RCC 7860 (cell line): ENCODE measurements at places on chromosomes 2 and 18.

DNA sequence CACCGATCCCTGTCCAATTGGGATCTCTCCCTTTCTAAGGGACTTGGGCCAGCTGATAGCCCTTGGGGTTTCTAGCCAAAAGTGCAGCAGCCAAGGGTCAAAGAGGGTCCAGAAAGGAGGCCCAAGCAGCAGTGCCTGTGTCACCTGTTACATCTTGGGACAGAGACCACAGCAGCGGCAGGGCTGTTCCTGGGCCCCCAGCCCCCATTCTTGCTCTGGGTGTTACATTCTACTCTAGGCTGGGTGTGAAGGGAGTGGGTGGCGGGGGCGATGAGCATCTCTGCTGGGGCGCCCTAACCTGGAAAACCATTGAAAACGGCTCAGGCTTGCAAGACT is 1.2 kb downstream of the PAX3 start:
- DNase-seq: no peak

DNA sequence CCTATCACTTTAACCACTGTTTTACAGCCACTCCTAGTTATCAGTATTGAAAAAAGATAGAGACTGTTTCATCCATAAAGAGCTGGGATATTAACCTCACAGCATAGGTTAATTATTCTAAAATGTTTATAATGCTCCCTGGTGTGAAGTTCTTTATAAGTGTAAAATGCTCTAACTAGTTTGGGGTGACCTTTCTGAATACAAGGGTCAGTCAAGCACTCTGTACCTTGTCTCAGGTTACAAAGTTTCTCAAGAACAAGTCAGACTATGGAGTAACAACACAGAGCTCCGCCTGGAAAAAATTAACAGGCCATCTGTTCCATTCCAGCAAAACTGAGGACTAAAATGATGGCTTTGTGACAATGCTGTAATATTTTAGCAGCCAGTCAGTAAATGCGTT is 107.4 kb downstream of the NOL4 start:
- no peak for DNase-seq

- DNase-seq: no peak
These were observed 17.3 kb downstream of the CYS1 start for GRCh38 chr2:10062931-10063365.

GRCh38 chr2:190369635-190370034 is 26.2 kb downstream of the INPP1 start:
- no peak for DNase-seq

DNA sequence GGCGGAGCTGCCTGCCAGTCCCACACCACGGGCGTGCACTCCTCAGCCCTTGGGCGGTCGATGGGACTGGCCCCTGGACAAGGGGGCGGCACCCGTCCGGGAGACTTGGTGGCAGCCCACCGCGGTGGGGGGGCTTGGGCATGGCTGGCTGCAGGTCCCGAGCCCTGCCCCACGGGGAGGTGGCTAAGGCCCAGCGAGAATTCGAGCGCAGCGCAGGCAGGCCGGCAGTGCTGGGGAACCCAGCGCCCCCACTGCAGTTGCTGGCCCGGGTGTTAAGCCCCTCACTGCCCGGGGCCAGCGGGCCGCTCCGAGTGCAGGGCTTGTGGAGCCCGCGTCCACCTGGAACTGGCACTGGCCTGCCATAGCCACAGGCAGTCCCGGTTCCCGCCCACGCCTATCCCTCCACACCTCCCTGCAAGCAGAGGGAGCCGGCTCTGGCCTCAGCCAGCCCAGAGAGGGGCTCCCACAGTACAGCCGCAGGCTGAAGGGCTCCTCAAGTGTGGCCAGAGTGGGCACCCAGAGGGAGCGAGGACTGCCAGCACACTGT is 742.9 kb upstream of the DDX18 start:
- DNase-seq: no peak

DNA sequence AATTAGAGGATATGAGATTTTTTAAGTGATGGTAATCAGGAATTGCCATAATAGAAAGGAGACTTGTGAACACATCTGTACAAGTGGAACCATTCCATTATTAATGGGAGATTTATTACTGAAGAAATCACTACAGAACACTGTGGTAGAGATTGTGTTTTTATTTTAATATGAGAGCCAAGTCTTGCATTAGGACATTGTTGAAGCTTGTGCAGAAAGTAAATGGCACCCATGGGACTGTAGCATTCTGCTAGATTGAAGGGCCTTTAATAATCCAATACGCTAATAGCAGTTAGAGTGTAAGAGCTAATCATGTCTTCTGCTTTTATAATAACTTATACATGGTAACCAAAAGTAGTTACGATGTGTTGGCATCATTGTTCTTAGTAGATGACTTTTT is 83.6 kb downstream of the VRK2 start:
- no peak for DNase-seq

DNA sequence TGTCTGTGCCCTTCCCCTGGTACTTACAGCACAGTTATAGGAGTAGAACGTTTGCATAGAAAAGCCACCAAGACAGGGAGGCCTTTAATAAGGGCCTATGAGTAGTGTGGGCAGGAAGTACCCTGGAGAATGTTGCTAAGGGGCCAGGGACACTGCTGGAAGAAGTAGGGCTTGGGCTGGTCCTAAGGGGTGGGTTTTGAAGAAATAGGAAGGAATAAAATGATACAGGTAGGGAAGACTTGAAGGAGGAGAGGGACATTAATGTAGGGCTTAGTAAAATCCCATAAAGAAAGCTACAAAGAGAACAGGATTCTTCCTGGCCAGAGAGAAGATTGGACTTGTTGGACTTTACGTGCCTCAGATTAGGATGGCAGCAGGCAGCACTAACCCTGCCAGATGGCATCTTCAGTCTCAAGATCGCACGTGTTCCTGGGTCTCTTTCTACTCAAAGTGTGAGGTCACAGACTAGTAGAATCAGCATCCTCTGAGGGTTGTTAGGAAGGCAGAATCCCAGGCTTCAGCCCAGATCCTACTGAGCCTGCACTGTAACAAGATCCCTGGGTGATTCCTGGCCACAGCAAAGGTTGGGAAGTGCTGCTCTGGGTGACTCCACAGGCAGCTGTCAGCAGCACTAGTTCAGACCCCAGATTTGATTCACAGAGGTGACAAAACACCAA is 39.2 kb downstream of the EPAS1 start:
- no peak for DNase-seq

- no peak for DNase-seq
These were observed 323.2 kb downstream of the OSR1 start for GRCh38 chr2:19035238-19035637.

DNA sequence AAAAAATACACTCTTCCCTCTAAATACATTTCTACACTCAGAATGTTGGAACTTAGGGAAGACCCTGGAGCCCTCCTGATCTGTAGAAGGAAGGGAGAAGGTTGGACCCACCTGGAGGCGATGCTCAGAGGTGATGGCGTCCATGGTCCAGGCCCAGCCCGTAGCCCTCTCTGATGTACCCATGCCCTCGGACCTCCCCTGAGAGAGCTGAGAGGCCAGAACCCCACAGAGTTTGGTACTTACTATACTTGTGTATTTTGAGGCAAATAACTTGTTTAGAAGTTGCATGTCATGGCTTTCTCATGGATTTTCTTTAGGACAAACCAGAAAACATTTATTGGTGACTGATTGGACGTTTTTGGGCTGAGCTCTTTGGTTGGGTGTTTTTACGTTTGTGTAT is 10.5 kb downstream of the CTDP1 start:
- no peak for DNase-seq

DNA sequence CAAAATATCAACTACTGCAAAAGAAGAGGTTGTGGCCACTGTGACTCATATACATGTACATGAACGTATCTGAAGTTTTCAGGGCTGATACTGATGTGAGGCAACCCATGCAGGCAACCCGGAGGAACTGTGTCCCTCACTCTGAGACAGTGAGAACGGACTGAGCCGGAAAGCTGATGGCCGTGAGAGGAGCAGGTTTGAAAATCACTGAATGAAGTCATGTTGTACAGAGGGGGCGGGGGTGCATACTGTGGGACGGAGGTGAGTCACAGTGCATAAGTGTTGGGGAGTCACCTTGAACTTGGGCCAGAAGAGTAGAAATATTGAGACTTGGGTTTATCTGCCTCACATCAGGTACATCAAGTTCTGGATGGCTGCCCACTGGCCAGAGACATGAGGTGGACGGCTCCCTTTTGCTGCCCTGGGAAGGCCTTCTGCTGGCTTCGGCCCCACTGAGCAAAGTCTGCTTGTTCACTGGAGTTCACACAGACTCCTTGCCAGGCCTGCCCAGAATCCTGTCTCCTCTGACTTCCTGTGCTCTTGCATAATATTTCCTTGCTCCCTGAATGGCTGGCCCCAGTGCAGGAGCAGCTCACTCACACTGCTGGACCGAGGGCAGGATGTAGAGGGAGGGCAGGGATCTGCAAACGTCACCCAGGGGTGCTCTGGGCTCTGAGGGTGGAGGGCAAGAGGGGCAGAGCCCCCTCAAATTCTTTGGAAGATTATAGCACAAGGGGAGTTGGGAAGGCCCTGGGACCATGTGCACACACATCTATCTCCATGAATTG is 18.1 kb downstream of the EPAS1 start:
- peak; percentile 99 for DNase-seq

DNA sequence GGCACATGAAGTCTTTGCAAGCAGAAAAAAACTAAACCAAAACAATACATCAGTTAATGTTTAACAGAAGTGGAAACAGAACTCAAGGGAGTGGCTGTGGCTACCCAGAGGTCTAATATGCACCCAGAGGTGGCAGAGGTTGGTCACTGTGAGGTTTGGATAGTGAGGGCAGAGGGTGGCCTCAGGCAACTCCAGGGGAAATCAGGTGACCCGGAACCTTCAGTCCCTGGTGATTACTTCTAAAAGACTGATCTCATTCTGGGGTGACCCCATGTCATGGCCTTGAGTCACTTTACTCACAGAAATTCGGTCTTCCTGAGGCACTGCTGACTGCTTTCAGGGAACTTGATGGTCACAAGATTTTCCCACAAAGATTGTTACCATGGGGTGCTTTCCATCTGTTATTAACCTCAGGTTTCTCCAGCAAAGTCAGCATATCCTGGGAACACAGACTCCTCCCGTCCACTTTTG is 99.4 kb downstream of the TMEM17 start:
- DNase-seq: peak; percentile 67

- DNase-seq: no peak
These were observed 581 bp downstream of the CAPN14 start for GRCh38 chr2:31216734-31217133.

DNA sequence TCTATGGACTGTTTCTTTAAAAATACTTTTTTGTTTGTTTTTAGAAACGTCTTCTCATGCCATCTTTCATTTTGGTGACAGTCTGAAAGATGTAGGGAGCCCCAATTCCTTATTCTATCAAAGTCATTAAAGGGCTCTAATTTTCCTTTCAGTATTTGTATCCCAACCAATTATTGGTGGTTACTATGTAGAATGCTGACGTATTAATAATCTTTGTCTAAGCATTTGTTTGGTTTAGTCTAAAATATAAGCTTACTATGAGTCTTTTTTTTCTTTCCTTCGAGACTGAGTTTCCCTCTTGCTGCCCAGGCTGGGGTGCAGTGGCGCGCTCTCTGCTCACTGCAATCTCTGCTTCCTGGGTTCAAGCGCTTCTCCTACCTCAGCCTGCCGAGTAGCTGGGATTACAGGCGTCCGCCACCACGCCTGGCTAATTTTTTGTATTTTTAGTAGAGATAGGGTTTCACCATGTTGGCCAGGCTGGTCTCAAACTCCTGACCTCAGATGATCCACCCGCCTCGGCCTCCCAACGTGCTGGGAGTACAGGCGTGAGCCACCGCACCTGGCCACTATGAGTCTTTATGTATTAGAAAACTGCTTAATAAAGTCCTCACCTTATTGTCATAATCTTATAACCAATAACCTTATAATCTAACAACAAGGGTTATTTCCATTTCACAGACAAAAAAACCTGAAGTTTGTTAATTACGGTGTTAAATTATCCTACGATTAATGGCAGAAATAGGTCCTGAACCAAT is 849 bp upstream of the VRK2 start:
- DNase-seq: no peak

DNA sequence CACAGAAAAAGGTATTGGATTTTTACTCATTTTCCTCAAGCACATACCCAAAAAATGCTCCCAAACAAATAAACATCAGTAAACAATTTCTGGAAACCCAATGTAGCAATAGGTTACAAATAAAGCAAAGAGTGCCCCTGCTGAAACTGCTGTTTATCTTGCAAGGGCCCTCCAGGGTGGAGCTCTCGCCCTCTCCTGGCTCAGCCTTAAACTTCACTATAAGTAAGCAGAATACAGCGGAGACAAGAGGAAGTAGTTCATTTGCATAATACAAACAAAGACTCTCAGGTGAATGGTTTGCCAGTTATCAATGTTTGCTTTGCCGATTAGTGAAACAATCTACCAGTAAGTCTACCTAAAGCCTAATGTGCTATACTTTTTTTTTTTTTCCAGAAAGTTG is 437.6 kb downstream of the DLGAP1 start:
- DNase-seq: no peak

- DNase-seq: no peak
These were observed 341.8 kb downstream of the RBM43 start for GRCh38 chr2:150919901-150920300.

GRCh38 chr18:44883671-44884070 is 203.0 kb downstream of the SETBP1 start:
- DNase-seq: no peak

DNA sequence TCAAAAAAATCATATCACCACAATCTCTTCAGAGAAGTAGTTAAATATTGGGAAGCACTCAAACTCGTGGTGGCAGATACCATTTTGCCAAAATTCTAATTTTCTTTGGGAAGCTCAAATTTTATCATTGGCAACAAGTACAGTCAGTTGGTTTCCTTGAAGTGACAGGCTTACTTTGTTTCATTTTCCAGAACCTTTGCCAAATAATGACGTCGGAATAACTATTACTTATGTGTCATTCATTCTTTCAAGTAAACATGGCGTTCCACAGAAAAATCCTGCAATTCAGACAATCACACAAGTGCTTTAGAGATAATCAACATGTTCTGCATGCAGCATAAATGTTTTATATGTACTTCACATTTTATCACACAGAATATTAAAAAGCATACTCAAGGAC is 5.4 kb downstream of the TTLL4 start:
- no peak for DNase-seq

GRCh38 chr18:79507546-79508480 is 112.1 kb downstream of the NFATC1 start:
- DNase-seq: no peak

DNA sequence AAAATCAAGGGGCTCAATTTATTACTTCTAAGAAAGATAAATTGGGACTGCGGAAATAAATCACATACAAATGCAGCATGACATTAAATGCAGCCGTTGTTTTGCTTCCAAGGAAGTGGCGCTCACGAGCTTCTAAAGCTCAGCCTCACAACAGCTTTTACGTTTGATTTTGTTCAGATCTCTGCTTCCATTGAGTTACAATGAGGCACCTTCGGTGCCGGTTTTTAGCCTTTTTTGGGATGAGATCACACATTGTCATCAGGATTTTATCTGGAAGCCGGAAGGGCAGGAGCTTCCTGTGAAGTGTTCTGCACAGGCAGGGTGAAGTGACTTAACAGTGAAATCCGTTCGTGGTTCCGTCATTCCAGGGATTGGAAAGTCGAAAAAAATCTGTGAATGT is 209.8 kb downstream of the DCDC2C start:
- no peak for DNase-seq
